ENCODE measurements at places on chromosomes 4 and X.

DNA sequence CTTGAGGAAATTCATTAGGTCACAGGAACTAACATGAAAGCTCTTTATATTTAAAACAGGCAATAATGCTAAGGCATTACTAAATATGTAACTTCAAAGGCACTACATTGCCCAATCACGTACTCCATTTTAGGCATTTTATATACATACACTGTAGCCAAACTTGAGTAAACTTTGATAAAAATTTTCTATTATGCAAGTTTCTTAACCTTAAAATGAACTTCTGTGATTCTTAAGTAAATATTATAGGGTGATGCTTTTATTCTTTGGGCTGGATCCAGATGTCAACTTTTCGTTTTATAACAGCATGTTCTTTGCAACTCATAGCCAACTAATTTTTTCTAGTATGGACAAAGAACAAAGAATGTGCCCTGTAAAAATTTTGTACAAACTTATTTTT, 28.3 kb upstream of the MAP9 start:
- no peak for DNase-seq

- no peak for DNase-seq
Observed at GRCh38 chr4:126630230-126630629, 1002.5 kb upstream of the INTU start.

DNA sequence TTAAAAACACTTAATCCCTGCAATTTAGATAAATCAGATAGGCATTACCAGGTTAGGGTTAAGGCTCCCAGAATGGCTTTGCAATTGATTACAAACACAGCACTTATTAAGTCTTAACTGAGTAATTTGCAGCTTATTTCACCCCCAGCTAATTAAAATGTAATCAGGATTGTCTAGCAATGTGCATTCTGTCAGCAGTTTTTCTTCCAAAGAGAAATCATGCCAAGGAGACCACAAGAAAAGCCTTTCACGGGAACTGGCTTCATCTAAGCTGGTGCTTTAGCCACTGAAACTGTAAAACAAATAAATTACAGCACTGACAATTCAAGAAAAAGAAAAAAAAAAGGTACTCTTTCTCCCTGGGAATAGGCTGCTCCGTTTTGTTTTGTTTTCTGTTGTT, 2.1 kb downstream of the ANOS1 start:
- DNase-seq = no peak

DNA sequence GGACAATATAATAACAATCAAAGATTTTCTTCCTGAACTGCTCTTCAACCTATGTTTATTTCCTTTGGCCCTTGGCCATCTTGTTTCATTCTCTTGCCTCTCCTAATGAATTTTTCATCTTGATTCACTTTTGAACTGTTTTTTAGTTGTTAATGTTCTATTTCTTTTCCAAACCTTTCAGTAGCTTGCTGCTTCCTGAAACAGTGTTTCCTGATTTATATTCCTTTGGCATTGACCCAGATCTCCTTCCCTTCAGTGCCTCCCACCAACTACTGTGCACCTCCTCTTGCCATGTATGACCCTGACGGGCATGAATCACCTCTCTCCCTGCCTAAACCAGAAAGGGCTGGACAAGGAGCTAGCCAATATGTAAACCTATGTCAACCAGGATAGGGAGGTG, 25.6 kb upstream of the SPP1 start:
- no peak for DNase-seq

- no peak for DNase-seq
Observed at GRCh38 chrX:125289209-125289608, 30.5 kb upstream of the TEX13C start.

GRCh38 chr4:38902695-38903094, 35.1 kb downstream of the FAM114A1 start:
- peak; percentile 42 for DNase-seq

DNA sequence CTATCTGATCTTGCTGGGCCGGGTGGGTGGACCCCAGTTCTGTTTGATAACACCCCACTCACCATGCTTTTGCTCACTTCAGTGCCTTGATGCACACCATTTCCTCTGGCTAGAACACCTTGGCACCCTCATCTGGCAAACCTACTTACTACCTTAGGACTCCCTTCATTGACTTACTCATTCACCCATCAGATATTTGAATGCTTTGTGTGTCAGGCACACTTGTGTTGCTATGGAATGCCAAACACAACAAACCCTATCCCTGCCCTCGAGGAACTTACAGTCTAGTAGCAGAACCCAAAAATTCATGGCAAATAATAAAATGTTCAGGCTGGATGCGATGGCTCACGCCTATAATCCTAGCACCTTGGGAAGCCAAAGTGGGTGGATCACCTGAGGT, 13.9 kb downstream of the CCNG2 start:
- no peak for DNase-seq

- peak; percentile 39 for DNase-seq
Observed at GRCh38 chr4:46329118-46329976, 60.6 kb downstream of the GABRA2 start.

- no peak for DNase-seq
Observed at GRCh38 chr4:87056881-87057280, 122.1 kb downstream of the AFF1 start.

DNA sequence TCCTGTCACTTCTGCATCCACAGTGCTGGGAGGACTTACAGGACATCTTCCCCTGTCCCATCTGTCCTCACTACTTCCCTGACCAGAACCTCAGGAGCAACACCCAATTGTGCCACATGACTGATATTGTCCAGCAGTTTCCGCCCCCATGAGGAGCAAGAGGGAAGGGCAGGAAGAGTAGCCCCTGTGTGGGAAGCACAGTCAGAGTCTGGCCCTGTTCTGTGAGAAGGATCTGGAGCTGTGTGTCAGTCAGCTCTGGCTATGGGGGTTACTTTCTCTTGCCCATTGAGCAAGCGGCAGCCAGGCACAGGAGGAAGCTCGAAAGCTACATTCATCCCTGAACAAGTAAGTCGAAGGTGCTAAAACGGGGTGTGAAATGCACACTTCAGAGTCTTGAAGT, 14.8 kb upstream of the TRIM60 start:
- DNase-seq = peak; percentile 41

DNA sequence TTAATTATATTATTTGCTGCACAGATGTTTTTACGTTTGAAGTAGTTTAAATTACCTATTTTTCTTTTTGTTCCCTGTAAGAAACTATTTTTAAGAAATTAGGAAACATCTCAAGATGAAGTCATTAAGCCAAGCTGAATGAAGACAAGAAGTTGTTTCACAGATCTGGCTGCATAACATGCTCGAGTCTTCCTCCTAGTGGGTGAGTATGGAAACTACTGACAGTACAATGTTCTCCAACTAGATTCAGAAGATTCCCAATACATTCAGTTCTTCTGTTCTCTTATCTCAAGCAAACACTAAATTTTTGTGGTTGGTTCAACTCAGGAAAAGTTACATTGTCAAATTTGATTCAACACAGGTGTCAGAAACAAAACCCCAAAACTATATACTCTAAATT, 256.8 kb upstream of the VCX start:
- DNase-seq = peak; percentile 2

- DNase-seq = no peak
Observed at GRCh38 chrX:100591256-100592051, 6.7 kb downstream of the TNMD start.

DNA sequence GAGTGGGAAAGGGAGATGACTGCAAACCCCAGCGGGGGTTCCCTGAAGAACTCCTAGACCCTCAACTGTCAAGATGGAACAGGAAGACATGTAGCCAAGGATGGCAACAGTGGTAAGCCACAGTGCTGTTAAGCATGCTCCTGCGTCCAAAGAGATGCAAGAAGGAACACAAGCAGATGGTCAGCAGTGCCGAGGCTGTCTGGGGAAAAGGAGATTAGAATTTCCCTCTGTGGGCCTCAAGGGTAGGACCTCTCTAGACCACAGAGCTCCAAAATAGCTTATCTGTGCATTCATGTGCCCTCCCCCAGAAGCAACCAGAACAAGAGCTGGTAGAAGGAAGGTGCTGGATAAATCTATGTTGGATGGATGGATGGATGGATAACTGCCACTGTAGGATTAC, 82.0 kb upstream of the CPEB2 start:
- DNase-seq = no peak

GRCh38 chr4:754221-755120, 48.8 kb downstream of the PCGF3 start:
- DNase-seq = no peak

DNA sequence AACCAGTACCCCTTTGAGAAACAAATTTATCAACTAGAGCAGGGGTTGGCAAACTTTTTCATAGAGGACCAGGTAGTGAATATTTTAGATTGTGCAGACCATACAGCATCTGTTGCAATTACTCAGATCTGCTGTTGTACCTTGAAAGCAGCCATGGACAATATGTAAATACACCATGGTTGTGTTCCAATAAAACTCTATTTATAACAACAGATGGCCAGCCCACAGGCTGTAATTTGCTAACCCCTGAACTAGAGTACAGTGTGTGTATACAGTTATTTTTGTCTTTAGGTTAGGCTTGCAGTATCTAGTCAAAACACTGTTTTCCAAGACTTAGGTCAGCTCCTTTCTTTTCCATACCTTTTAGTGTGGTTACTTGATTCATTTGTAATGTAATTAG, 54.4 kb downstream of the PHKA1 start:
- no peak for DNase-seq

DNA sequence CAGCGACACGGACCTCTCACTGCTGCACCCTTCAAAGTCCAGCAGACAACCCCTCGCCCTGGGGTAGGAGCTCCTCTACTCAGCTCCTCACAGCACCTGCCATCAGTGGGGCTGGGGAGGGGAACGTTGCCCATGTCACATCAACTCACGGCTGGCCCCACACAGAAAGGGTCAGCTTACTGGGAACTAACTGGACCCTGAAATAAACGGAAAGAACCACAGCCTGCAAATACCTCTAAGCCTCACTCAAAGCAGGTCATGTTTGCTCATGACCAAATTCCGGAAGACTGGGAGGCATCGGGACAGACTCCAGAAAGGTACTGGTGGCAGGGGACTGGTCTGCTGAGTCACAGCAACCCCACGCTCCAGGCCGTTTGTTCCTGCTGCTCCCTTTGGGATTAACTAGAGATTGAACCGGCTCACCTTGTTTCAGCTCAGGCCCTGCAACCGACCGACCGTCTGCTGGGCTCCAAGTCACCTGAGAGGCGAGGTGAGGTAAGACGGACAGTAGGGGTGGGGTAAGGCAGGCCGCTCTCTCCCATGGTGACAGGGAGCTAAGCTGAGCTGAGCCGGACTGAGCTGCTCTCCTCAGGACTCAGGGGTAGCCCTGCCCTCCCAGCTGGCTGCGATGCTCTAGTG, 5.6 kb downstream of the G6PD start:
- no peak for DNase-seq

- DNase-seq = no peak
Observed at GRCh38 chrX:110454336-110454735, 95.7 kb downstream of the RTL9 start.

- DNase-seq = no peak
Observed at GRCh38 chr4:53478671-53479456, 101.4 kb downstream of the FIP1L1 start.

GRCh38 chr4:176439611-176440010, 119.8 kb downstream of the SPCS3 start:
- no peak for DNase-seq

GRCh38 chrX:110966839-110967238, 129.2 kb upstream of the PAK3 start:
- no peak for DNase-seq

DNA sequence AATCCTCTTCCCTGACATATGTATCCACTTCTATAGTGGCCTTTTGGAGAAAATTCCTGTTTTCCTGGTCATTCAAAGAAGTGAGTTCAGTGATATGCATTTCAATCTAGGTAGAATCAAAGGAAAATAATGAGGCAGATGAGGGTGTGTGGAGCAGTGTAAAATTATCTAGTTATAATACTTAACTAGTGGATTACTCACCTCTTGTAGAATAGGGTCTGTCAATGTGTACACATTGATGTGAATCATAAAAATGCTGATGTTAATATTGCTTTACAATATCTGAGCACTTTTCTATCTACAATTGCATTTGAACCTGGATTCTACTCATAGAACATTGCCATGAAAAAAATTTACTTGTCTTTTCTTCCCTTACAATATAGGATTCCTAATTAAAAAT, 293.5 kb downstream of the GBA3 start:
- no peak for DNase-seq

DNA sequence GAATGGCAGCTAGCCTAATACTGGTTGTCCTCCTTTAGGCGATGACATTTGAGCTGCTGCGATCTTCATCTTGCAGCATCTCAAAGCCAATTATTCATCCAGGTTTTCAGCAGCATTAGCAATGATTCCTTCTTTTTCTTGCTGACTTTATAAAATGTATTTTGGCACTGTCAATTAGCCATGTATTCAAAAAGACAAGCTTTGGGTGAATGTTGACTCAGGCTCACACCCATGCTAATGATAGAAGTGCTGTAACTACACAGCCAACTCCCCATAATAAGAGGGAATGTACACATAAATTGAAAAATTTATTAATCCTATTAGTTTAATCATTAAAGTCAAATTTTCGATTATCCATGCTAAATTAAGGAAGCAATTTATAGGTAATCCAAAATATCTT, 24.3 kb upstream of the NPNT start:
- no peak for DNase-seq

- DNase-seq = no peak
Observed at GRCh38 chrX:75968293-75968692, 183.2 kb upstream of the MAGEE2 start.

DNA sequence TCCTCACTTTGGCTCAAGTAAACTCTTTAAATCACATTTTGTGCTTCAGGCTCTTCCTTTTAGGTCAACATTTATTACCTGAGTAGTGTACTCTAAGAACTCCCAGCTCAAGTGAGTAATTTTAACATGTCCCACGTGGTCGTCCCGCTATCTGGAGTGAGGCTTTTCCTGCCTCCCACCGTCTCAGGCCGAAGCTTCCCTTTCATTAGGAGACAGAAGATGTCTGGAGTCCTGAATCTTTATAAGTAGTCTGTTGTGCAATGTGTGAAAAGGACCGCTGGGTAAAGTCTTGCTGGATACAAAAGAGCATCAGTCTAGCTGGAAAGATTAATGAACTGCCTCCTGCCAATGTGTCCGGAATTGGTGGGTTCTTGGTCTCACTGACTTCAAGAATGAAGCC, 117.7 kb upstream of the NEIL3 start:
- no peak for DNase-seq

- no peak for DNase-seq
Observed at GRCh38 chr4:8248091-8248490, 21.5 kb upstream of the HTRA3 start.

GRCh38 chr4:20378181-20378580, 126.5 kb downstream of the SLIT2 start:
- DNase-seq = no peak

GRCh38 chr4:53551958-53552357, 39.3 kb downstream of the LNX1 start:
- no peak for DNase-seq

DNA sequence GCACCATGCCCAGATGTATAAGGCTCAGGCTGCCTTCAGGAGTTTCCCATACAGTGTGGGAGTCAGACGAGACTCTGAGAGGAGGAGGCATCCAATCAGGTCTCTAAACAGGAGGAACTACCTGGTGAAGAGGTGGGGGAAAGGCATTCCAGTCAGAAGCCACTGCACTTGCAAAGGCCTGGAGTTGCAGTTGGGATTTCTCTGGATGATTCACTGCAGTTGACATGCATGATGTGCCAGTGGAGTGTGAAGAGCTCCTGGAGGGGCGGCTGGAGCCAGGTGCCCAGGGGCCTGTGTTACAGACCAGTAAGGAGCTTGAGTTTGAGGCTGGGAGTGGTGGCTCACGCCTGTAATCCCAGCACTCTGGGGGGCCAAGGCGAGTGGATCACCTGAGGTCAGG, 339.1 kb downstream of the ARHGAP10 start:
- no peak for DNase-seq

GRCh38 chr4:164239976-164240375, 514.0 kb upstream of the SMIM31 start:
- no peak for DNase-seq

GRCh38 chr4:109915385-109916026, 2.8 kb downstream of the EGF start:
- no peak for DNase-seq

Data from GM12865 (cell line).